ENCODE measurements at places on chromosomes 12 and 14. TPM values are rescaled to one million over a fixed set of nuclear protein-coding genes. Genes with fewer than 3 reads are reported as not detected.

Gene TMEM121
- total RNA-seq, result 2.7 TPM

Gene LIN7A
- total RNA-seq, result 11.5 TPM

Gene NINJ2
- total RNA-seq, result 5.8 TPM

Gene GNPNAT1
- total RNA-seq, result 25.0 TPM

Gene PLCZ1
- not detected for total RNA-seq

Gene ZNF740
- total RNA-seq, result 14.7 TPM

Gene AVPR1A
- not detected for total RNA-seq

Gene PRKAB1
- total RNA-seq, result 25.3 TPM

Gene PLXNC1
- total RNA-seq, result 3.8 TPM

Gene SOX5
- total RNA-seq, result 5.1 TPM

Gene AP4S1
- total RNA-seq, result 7.4 TPM

Gene DPPA3
- total RNA-seq, result not detected

Gene GARIN6
- not detected for total RNA-seq

Gene RPS6KL1
- total RNA-seq, result 0.36 TPM

Gene PTPRB
- 0.29 TPM for total RNA-seq

All from osteoblast (primary cell).